H7 (cell line): ENCODE measurements at places on chromosomes 3 and 15.

GRCh38 chr3:80350771-80351170 lies 583.0 kb upstream of the ROBO1 start:
- DNase-seq = no peak

GRCh38 chr15:80850941-80851451 lies 71.8 kb downstream of the CEMIP start:
- DNase-seq = no peak

DNA sequence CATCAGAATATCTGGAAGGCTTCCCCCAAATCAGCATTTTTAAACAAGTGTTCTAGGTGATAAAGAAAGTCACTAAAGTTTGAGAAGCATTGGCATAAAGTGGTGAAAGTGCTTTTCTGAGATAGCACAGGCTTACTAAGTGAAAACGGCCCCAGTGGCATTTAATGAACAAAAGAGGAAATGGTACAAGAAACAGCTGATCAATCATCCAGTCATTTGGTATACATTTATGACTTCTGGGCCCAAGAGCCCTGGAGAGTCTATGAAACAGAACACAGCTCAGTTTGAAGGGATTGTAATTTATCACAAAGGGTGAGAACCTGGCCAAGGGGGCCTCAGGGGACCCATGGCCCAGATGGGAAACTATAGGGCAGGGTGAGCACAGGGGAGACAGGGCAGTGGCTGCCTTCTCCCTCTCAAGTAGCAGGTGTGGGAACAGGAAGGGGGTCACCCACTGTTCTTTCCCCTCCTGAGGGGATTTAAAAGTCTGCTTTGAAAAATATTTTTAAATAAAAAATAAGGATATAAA lies 265.5 kb upstream of the ROPN1 start:
- DNase-seq = no peak

DNA sequence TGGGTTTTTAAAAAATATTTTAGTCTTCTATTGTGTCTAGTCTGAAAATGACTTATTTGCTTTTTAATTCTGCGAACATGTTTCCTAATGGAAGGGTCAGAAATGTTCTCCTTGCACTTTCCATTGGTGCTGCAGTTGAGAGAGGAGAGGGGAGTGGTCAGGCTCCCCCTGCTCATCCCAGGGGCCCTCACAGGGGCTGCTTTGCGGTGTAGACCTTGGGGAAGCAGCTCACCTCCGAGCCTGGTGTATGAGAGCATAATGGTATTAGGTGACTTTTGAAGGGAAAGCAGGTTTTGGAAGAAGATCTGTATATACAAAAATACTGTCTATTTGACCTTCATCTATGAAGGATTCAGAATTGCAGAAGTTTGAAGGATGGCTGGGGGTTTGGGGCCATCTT lies 28.3 kb downstream of the APBA2 start:
- DNase-seq = no peak

GRCh38 chr3:188361888-188362287 lies 207.9 kb downstream of the LPP start:
- no peak for DNase-seq

DNA sequence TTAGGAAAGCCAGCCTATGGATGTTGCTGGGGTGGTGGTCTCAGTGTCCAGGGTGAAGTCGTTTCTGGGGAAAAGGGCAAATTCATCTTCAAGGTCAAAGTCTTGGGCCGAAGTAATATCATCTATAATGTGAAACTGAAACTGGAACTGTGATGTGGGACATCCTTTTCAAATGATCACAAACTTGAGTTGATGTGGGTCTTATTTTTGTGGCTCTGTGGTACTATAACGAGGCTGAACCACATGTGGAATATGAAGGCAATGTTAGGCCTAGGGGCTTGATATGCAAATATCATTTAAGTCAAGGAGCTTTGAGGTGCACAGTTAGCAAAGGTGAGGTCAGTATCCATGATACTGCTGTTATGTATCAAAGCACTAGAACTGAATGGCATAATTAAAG lies 1.5 kb upstream of the CD200R1L start:
- no peak for DNase-seq

DNA sequence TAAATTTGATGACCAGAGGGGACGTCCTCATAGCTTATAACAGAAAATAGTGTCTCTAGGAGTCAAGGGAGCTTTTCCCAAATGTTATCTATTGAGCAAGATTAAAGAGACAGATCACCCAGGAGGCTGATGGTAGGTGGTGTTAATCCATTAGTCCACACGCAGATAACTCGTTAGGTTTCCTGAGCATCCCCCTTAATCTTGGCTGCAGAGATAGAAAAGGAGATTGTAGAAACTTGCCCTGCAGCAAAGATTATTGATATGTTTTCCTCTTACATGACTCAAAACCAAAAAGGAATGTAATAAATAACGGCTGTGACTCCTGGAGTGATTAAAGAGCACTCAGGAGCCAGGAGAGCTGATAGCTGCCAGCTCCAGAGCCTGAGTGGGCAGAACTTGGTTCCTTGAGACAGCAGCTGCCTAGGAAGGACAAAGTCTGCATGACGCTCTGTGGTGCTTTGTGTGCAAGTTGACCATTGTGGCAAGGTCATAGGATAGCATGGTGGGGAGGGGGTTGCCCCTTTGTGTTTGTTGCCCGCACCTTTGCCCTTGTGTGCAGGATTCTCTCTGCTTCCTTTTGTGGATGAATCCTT lies 234.8 kb downstream of the PTPRG start:
- DNase-seq = no peak
